ENCODE measurements at places on chromosomes 1 and 21.

DNA sequence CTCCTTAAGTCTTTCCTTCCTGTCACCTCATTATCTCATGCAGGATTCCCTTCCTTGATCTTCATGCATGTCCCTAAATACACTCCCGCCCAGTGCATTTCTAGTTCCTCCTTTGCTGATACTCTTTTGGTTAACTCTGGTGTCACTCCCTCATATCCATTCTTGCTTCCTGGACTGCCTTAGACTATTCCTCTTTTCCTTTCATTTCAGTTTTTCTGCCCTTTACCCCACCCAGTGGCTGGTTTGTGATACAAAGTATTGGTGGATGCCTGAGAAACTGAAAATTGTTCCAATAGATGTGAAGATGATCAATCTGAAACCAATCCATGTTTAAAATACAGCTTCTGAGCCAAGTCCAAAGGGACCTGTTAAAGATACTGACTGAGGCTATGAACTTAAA lies 553.8 kb upstream of the CAMK1G start:
- no peak overlapping the region for H3K4me3 ChIP-seq
- no peaks in the 10 kb centered on the region for H3K36me3 ChIP-seq
- no peaks in the 10 kb centered on the region for H3K27me3 ChIP-seq
- no peak overlapping the region for H3K27ac ChIP-seq
- no peaks in the 10 kb centered on the region for H3K4me1 ChIP-seq
- DNase-seq: no peak

DNA sequence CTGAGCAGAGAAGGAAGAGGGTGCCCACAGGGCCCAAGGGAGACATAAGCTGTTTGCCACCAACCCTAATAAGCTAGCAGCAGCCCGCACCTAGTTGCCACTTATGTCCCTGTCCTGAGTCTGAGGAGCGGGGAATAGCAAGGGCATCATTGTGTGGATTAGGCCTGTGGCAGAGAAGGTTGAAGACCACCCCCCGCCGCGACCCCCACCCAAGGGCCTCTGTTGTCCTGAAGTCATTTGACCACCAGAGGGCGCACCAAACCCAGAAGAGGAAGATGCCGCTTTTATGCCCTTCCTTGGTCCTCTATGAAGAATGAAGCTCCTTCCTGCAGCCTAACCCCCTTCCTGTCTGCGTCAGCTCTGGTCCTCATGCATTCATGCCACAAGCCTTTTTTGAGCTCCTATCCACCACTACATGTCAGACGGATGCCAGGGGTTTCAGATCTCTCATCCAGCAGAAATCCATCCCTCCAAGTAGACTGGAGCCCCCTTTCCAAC lies 16.6 kb downstream of the RHBG start:
- H3K27ac ChIP-seq: no peak overlapping the region
- no peak for DNase-seq
- no peaks in the 10 kb centered on the region for H3K36me3 ChIP-seq
- H3K4me3 ChIP-seq: no peak overlapping the region
- H3K27me3 ChIP-seq: no peaks in the 10 kb centered on the region

GRCh38 chr1:234896477-234897389 lies 231.9 kb downstream of the TOMM20 start:
- no peak overlapping the region for H3K4me3 ChIP-seq
- H3K27ac ChIP-seq: no peak overlapping the region
- no peaks in the 10 kb centered on the region for H3K27me3 ChIP-seq
- H3K4me1 ChIP-seq: peaks cover 35% of the 10 kb centered on the region
- no peaks in the 10 kb centered on the region for H3K36me3 ChIP-seq
- DNase-seq: no peak

DNA sequence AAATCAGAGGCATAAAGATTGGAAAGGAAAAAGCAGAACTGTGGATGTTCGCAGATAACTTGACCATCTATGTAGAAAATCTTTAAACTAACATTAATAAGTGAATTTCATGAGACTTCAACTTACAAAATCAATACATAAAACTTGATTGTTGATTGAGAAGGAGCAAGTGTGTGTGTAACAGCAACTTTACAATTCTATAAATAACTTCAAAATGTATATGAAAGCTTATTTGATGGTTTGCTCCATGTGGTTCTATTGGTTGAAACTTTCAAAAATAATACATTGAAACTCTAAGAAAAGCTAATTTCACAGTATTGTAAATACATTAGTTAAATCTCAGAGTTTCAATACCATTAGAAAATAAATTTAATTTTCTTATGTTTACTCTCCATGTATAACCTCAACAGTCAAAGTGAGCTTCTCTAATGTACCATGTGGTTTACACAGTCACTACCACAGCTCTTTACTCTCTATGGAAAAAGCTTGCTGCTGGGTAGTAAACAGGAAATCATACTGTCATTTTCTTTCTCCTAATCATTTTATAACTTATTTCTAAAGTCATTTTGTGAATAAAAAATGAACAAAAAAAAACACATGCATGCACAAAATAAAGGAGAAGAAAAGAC lies 12.0 kb downstream of the AKT3 start:
- H3K36me3 ChIP-seq: no peaks in the 10 kb centered on the region
- no peak overlapping the region for H3K27ac ChIP-seq
- peaks cover 9% of the 10 kb centered on the region for H3K4me1 ChIP-seq
- no peaks in the 10 kb centered on the region for H3K27me3 ChIP-seq

- no peak for DNase-seq
- peak overlapping the region; percentile 86 for H3K27ac ChIP-seq
- peaks cover 45% of the 10 kb centered on the region for H3K4me1 ChIP-seq
These were observed 15.7 kb downstream of the IER5 start for GRCh38 chr1:181104042-181104789.

DNA sequence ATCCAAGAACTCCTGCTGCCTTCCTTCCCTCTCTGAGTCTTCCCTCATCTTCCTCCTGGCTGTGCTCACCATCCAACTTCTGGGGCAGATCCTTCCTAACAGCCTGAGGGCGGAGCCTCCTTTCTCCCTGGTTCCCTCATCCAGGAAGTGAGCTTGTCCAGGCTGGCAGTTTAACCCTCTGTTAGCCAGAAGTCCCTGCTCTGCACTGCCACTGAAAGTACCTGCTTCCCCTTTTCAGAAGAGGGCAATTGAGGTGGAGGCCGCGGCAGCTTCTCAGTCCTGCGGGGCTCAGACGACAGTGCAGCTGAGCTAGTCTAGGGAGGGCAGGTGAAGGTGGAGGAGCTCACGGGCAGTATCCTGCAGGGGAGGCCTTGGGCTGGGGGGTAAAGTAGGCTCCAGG lies 149.1 kb downstream of the FCRL5 start:
- no peaks in the 10 kb centered on the region for H3K27me3 ChIP-seq
- no peak overlapping the region for H3K4me3 ChIP-seq
- H3K27ac ChIP-seq: no peak overlapping the region
- no peak for DNase-seq
- H3K36me3 ChIP-seq: no peaks in the 10 kb centered on the region

DNA sequence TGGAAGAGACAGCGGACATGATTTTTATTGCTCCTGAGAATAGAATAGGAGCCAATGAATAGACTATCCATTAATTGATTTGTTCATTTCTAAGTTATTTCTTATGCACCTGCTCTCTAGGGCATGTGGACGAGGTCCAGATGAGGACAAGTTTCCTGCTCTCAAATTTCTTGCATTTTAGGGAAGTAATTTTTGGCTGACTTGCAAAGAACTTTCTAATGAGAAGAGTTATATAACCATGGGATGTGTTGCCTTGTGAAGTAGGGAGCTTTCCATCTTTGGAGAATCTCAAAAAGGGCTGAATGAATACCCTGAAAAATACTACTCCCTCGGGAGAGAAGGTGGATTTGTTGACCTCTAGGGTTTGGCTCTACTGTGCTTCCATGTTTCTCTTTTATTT lies 243.0 kb downstream of the KIF26B start:
- no peaks in the 10 kb centered on the region for H3K36me3 ChIP-seq
- no peaks in the 10 kb centered on the region for H3K4me1 ChIP-seq
- no peak overlapping the region for H3K27ac ChIP-seq
- no peaks in the 10 kb centered on the region for H3K27me3 ChIP-seq
- no peak overlapping the region for H3K4me3 ChIP-seq
- no peak for DNase-seq
